ENCODE measurements at places on chromosomes 2 and 18.

DNA sequence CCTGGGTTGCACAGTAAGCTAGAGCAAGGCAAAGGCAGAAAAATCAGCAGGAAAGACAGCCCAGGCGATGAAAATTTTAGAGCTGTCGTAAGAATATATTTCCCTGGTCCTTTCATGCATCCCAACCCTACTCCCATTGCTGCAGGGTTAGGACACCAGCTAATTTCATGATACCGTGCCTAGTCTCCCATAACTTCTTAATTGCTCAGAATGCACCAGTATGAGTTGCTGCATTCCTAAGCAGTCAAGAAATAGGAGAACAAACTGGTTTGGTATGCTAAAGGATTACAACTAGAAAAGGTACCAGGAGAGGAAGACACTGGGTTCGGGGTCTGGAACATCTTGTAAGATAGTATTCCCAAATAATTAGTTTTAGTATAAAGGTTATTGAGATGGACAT lies 269.4 kb upstream of the NRXN1 start:
- DNase-seq: no peak

GRCh38 chr18:12628706-12629702 lies 28.9 kb downstream of the SPIRE1 start:
- DNase-seq: no peak

- DNase-seq: peak; percentile 32
Measured at GRCh38 chr18:34978953-34979608, 62.1 kb upstream of the MAPRE2 start.

GRCh38 chr2:27701676-27702075 lies 38.0 kb downstream of the SLC4A1AP start:
- DNase-seq: no peak

GRCh38 chr2:10335046-10335840 lies 32.5 kb downstream of the HPCAL1 start:
- DNase-seq: no peak

DNA sequence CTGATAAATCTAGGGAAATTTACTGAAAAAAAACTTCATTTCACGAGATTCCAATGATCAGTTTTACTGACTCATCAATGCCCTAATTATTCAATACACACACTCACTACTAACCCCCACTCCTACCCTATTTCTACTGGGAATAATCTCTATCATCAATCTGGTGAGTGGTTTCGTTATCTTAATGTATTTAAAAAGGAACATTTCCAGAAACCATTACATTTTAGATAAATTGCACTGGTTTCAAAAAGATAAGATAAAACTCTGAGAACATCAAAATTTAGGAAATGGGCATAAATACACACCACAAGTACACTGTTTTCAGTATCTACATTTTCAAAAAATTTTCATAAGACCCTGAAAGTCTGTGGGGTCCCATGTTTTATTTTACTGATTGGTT lies 471.4 kb upstream of the PKDCC start:
- DNase-seq: no peak

GRCh38 chr2:73110168-73111072 lies 2.3 kb downstream of the RAB11FIP5 start:
- DNase-seq: no peak

- no peak for DNase-seq
Measured at GRCh38 chr2:37379881-37380296, 35.5 kb downstream of the QPCT start.

GRCh38 chr2:61693744-61694143 lies 155.6 kb upstream of the XPO1 start:
- no peak for DNase-seq

DNA sequence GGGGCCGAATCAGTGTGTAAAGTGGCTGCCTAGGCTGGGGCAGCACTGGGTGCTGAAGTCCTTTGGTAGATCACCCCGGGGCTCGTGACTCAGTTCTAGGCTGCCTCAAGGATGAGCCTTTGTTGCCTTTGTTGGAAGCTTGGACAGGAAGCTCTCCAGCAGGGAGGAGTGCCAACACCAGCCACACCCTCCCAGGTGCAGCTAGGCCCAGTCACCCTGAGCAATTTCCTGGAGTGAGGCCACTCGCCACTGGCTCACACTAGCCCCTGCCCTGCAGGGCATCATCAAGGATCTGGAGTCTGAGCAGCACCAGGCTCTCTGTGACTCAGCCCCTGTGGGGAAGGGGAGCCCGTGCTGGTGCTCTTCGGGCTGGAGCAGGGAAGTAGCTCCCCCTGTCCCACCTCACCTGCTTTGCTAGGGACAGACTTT lies 6.7 kb upstream of the SDC1 start:
- no peak for DNase-seq

DNA sequence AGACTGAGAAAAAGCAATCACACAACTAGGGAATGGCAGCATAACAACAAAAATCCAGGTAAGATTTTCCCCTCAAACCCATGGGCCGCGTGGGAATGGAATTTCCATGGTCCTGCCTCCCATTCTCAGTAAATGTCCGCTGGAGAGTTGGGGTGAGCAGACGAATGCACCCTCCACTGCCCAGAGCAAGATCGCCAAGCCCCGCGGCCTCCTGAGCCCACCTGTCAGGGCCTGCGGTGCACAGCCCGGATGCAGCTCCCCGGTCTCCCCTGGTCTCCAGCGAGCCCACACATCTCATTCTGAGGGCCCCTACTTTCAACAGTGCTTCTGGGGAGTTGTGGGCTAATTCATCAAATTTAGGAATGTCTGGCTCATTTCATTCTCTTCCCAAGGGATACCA lies 327.4 kb upstream of the HS6ST1 start:
- no peak for DNase-seq

- no peak for DNase-seq
Measured at GRCh38 chr18:62170857-62171256, 16.0 kb downstream of the PIGN start.

GRCh38 chr2:225998116-225998515 lies 598.6 kb downstream of the NYAP2 start:
- no peak for DNase-seq

GRCh38 chr2:238136820-238137537 lies 1.5 kb upstream of the KLHL30 start:
- DNase-seq: no peak

GRCh38 chr2:129695496-129695895 lies 284.0 kb upstream of the RAB6C start:
- DNase-seq: no peak

DNA sequence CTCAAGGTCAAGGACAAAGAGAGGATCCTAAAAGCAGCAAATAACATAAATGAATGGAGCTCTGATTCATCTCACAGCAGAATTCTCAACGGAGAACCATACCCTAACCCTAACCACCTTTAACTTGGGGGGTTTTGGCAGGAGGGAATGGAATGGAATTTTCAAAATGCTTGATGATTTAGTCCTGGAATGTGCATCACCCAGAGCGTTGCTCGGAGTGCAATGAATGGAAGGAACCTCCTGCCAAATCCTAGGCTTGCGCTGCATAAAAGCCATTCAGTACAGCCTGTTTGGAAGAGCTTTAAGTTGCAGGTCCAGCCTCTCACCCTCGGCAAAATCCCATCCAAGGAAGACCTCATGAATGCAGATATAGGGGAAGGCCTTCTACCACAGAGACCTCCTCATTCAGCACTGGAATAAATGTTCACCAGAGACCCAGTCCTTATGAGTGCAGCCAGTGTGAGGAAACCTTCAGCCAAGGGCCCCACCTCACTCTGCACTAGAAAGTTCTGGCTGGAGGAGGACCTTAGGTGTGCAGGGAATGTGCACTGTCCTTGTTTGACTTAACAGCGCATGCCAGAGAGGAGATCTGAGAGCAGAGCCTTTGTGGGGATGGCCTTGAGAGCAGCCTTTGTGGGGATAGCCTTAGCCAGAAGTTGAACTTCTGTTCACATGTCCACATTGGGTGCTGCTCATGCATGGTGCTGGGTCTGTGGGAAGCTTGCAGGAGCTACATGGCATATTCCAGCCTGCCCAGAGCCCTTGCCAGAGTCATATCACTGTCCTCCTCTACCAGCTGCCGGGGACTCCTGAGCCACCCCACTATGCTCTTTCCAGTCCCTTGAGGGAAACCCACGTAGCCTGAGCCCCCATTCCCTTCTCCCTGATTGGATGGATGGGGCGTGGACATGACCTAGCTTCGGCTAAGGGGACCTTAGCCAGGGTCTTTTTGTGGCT lies 30.5 kb downstream of the ASB1 start:
- DNase-seq: no peak

- no peak for DNase-seq
Measured at GRCh38 chr2:190107409-190107808, 44.9 kb upstream of the MSTN start.

DNA sequence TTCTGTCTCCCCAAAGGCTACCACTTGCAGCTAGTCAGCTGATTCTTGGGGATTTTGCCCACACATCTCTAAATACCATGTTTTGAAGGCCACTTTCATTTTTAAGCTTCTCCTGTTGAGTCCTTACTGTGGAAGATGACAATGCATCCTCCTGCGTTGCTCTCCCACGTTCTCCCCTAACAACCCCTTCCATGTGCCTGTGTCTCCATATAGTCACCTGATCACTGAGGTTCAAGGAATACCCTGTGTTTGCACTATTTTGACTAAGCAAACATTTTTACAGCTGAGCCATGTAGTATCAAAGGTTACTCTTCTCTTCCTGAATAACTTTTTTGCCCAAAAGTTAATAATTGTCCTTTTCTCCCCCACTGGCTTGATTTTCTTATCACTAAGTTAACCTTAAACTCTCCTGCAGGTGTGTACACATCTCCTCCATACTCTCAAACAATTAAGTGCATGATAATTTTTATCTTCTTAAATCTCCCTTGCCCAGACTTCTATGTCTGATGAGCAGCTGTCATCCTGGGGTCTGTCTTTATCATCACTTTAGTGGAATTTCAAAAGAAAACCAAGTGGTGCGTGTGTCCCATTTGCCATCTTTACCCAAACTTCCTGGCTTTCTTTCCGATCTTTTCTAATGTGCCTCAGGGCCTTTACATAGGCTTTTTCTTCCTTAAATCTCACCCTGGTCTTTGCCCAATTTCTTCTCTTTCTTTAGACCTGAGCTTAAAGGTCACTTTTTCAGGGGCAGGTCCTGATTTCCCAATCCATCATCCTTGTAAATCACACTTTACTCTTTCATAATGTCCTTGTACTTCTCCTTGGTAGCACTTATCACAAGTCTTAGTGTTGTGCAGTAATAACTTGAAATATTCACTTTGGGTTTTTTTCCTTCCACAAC lies 85.2 kb upstream of the SPATS2L start:
- no peak for DNase-seq

DNA sequence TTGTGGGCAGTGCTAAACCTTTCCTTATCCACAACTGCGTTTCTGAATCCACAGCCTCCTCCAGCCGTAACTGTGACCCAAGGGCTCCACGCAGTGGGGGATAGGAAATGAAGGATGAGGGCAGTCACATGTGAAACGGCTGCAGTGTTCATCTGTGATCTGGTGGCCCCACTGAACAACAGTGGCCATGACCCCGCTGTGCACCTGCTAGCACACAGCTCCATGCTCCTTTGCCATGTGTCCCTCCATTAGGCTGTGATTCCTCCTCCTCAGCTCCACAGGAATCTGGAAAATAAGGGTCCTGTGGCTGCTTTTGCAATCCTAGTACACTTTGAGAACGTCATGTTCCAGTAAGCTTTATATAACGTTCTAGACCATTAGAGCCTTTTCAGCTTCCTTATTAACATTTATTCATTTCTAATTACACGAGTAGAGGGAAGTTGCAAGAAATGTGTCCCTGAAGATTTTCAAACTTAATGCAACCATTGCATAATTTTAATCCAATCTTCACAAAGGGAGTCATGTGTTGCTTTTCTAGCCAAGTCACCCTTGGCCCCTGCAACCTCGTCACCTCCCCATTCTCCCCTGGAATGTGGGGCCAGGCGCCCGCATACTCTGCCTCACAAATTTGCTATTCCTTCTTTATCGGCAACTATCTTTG lies 7.1 kb upstream of the NAPG start:
- no peak for DNase-seq

DNA sequence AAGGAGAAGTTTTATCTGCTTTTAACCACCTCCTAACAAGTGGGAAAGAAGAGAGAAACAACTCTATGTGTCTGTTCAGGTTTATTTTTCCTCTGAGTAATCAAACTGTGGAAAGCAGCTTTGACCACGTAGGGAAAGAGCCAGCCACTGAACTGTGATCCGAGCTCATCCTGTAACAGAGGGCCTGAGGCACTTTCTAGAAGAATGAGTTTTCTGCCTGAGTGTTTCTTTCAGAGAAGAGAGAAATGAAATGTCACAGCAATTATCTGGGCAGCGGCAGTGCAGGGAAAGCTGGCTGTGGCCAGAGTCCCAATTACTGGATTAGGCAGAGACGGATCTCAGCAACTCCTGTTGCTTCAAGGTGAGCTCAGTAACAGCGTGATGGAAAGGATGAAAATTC lies 151.9 kb downstream of the CD226 start:
- no peak for DNase-seq

DNA sequence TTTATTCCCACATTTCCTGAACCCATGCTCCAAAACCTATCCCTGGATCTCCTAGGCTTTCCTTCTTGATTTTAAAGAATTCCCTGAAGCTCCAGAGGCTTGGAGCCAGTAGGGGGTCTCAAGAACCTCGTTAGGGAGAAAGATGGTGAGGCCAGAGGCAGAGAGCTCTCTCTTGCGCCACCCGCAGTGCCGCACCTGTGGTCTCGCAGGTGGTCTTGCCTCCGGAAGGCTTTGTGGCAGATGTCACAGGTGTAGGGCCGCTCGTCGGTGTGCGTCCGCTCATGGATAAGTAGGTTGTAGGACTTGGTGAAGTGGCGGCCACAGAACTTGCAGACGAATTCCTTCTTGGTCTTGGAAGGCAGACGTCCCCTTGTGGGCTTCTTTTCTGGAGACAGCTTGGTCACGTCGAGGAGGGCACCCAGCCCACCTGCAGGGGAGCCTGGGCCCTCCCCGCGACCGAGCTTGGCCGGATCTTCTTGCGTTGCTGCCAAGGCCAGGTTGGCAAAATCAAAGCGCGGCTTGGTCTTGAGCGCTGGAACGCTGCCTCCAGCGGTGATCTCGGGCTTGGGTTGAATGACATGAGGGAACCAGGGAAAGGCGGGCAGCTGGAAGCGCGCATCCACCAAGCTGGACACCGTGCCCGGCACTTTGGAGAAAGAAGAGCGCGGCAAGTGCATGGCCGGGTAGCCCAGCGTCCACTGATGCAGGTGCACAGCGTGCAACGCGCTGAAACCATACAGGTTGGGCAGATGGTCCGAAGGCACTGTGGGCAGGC lies 5.3 kb downstream of the OSR1 start:
- DNase-seq: no peak

- peak; percentile 37 for DNase-seq
Measured at GRCh38 chr18:67241299-67241698, 275.2 kb downstream of the DSEL start.

GRCh38 chr2:119820275-119820674 lies 60.6 kb downstream of the PTPN4 start:
- DNase-seq: no peak

- no peak for DNase-seq
Measured at GRCh38 chr18:21054252-21054821, 57.3 kb downstream of the ROCK1 start.

DNA sequence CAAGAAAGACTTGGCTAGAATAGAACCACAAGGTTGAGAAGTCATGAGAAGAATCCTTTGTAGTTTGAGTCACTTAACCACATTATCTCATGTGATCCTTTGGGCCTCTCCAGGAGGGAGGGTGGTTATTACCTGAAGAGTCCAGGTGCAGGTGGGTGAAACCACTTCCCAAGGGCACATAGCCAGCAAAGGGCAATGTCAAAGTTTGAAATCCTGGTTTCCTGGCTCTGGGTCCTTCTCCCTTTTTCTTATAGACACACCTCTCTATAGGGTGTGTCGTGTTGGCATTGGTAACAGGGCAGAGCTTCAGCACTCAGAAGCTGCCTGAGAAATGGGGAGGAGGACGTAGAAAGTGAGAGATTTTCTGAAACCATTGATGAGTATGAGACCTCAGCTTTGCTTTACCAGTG lies 137.9 kb downstream of the MGAT5 start:
- DNase-seq: no peak
